ENCODE measurements at places on chromosomes 1 and 21.

DNA sequence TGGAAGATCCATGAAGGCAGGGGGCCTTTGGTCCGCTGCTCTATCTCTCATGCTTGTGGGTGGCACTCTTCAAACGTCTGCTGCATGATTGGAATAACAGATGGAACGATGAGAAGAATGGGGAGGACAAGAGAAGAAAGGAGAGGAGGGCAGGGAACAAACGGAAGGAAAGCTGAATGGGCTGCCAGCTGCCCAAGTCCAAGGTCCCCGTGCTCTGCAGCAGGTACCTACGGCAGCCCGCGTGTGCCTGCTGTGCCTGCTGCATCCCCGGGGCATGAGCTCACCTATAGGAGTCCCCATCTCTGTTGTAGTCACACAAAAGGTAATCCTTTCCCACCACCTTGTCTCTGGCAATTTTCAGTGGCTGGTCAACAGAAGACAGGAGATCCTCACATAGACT, 73.1 kb downstream of the SLC66A1 start:
- DNase-seq: no peak

- peak; percentile 73 for DNase-seq
Measured at GRCh38 chr1:230090194-230090711, 23.2 kb downstream of the GALNT2 start.

DNA sequence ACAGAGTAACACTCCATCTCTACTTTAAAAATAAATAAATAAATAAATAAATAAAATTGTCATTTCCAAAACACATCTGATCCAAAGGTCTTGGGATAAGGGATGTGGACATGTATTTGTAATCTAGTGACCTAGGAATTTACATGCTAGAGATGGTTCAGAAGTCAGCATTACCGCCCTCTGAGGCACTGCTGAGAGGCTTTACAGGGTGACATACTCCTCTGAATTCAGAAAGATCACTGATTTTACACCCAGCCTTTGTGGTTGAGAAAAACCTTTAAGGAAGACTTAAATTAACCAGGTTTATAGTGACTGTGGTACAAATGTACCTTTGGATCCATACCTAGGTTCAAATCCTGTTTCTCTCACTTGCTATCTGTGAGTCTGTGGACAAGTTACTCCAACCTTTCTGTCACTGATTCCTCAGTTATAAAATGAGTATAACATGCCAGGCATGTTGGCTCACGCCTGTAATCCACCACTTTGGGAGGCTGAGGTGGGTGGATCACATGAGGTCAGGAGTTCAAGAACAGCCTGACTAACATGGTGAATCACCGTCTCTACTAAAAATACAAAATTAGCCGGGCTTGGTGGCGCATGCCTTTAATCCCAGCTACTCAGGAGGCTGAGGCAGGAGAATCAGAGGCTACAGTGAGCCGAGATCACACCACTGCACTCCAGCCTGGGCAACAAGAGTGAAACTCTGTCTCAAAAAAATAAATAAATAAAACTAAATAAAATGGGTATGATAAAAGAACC, 20.1 kb downstream of the OSBPL9 start:
- DNase-seq: peak; percentile 93

GRCh38 chr1:245587435-245588115, 432.8 kb downstream of the KIF26B start:
- DNase-seq: no peak

DNA sequence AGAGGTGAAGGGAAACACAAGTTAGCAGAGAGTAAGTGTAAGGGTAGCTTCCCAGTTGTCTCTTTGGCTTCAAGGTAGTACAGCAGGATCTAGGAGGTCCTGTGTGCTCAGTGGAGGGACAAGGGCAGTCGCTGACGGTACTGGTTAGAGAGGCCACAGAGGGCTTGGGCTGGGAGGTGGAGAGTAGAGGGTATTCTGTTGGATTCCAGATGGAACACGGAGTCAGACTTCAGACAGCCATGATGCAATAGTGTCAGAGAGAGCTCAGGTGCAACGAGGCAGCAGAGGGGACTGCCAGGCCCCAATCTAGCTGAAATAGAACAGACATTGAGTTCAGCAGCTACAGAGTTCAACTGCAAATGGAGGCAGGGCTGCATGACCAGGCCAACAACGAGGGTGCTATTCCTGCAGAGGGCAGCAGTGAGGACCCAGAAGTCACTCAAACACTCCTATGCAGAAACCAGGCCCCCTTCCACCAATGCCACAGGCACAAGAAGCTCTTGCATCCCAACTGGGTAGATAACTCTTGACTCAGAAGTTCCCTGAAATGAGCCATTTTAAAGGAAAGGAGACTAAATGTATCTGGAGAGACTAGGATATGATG, 325.0 kb upstream of the ESRRG start:
- peak; percentile 15 for DNase-seq

GRCh38 chr1:5720936-5721335, 271.3 kb downstream of the NPHP4 start:
- peak; percentile 72 for DNase-seq

- no peak for DNase-seq
Measured at GRCh38 chr1:53350853-53351767, 23.2 kb upstream of the LRP8 start.
